Activated naive CD4-positive, alpha-beta T cell (primary cell): ENCODE measurements at places on chromosomes 7 and 10.

DNA sequence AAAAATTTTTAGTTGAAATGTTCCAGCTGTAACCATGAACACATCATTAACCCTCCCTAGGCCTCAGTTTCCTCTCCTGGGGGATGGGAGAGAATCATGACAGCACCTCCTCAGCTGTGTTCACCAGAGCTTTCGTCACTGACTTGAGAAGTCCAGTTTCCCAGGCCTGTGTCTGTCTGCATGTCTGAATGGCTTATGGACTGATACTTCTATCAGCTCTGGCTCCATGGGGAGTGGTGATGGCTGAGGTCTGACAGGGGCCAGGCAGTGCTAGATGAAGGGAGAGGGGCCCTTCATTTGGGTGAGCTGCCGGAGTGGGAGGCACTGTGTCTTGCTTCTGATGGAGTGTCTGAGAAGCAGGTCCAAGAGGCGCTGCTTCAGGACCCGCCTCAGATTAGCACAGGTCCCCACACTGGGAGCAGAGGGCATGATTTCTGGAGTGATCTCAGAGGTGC, 192.9 kb downstream of the PTPN20 start:
- DNase-seq = no peak

GRCh38 chr7:29192323-29192722, 2.3 kb upstream of the CHN2 start:
- no peak for DNase-seq

- no peak for DNase-seq
Observed at GRCh38 chr10:612696-613095, 76.8 kb downstream of the DIP2C start.

- no peak for DNase-seq
Observed at GRCh38 chr10:131480066-131480465, 168.5 kb upstream of the TCERG1L start.

- no peak for DNase-seq
Observed at GRCh38 chr10:3085785-3086567, 18.6 kb downstream of the PFKP start.
